Effector memory CD4-positive, alpha-beta T cell (primary cell): ENCODE measurements at places on chromosomes 12 and 14.

DNA sequence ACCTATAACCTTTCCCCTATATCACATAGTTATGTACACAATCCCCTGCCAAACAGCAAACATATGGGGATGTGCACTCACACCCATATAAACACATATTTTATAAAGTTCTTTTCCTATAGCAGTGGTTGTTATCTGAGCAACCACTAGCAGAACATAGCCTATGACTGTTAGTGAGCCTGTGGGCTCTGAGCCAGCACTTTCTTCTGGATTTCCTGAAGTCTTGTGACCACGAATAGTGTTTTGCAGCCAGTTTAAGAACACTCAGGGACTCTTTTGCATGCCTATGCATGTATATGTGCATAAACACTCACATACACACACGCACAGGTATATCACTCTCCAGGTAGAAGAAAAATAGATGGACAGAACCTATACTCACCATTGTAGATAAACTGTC is 17.1 kb downstream of the TESPA1 start:
- H3K36me3 ChIP-seq, result peaks cover 60% of the 10 kb centered on the region
- H3K4me3 ChIP-seq, result no peak overlapping the region
- no peaks in the 10 kb centered on the region for H3K27me3 ChIP-seq
- peaks cover 26% of the 10 kb centered on the region for H3K4me1 ChIP-seq
- H3K27ac ChIP-seq, result peak overlapping the region; percentile 55

- H3K27ac ChIP-seq, result no peak overlapping the region
- no peak for DNase-seq
- H3K36me3 ChIP-seq, result no peaks in the 10 kb centered on the region
- no peaks in the 10 kb centered on the region for H3K27me3 ChIP-seq
- H3K4me3 ChIP-seq, result no peak overlapping the region
Observed at GRCh38 chr12:71160585-71160984, 2.8 kb upstream of the TSPAN8 start.

DNA sequence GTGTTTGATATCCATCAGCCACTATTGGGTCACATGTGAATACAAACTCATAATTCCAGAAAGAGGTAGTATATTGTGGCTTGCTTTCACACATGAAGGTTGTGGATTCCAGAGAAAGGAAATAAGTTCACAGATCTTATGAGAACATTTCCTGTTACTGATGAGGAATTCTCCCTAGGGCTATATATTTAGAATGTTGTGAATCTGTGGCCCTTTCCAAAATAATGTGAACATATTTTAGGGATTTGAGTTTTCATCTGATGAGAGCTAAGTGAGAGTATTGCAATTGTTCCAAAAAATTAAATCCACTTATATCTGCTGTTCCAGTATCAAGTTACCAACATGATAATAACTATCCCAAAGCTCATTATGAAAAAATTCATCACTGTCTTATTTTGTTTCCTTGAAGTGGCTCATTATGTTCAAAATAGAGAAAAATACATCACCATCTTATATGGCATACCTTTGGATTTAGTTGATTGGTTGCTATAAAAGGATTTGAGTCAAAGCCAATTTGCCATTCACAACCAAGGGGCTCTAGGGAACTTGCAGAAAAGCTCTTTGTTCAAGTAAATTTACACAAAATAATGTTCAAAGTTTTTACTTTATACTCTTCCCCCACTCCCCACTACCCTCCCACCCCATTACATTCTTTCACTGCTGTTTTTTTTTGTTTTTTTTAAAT is 76.3 kb downstream of the MYRFL start:
- no peaks in the 10 kb centered on the region for H3K27me3 ChIP-seq
- H3K27ac ChIP-seq, result no peak overlapping the region
- no peak for DNase-seq

DNA sequence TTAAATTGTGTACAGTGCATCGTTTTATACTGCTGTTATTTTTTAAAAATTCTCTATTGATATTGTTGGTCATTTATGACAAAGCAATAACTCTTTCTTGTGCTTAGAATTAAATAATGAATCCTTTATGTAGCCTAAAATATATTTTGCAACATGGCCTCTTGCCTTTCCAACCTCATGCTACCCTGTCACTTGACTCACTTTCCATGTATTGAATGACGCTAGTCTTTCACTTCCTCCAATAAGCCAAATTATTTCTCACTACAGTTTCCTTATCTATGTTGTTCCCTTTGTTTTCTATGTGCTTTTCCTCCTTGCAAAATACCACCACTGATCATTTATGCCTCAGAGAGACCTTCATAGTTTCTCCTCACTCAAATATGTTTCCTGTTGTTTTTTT is 16.3 kb upstream of the EPYC start:
- no peaks in the 10 kb centered on the region for H3K36me3 ChIP-seq
- H3K27ac ChIP-seq, result no peak overlapping the region
- H3K4me3 ChIP-seq, result no peak overlapping the region

- no peak for DNase-seq
- H3K27ac ChIP-seq, result no peak overlapping the region
- H3K27me3 ChIP-seq, result peaks cover 4% of the 10 kb centered on the region
- H3K4me3 ChIP-seq, result no peak overlapping the region
- H3K4me1 ChIP-seq, result no peaks in the 10 kb centered on the region
- no peaks in the 10 kb centered on the region for H3K36me3 ChIP-seq
Observed at GRCh38 chr12:99027461-99027860, 382.4 kb downstream of the APAF1 start.

GRCh38 chr14:47763188-47763854 is 87.9 kb upstream of the MDGA2 start:
- no peak overlapping the region for H3K4me3 ChIP-seq
- H3K27me3 ChIP-seq, result no peaks in the 10 kb centered on the region
- no peaks in the 10 kb centered on the region for H3K36me3 ChIP-seq
- no peak overlapping the region for H3K27ac ChIP-seq
- DNase-seq, result no peak

DNA sequence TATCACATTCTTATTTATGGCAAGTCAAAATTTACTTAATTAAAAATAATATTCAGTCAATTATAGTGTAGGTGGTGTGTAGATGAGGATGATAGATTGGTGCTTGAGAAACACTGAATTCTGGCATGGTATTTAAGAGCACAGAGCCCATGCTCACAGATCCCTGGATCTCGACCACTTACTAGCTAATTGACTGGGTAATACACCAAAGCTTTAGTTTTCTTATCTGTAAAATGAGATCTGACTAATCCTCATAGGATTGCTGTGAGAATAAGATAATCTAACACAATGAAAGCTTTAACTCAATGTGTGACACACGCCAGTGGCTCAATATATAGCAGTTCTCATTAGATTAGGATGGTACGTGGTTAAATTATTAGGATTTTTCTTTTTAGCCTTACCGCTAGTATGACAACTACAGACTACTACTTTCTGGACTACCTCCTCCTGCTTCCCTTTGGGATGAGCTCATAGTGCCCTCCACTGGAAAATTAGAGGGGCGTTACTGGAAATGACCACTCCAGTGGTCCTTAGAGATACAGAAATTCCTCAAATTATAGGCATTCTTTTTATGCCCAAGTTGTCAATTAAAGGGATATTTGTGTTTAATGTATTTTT is 482.8 kb upstream of the TBX3 start:
- no peaks in the 10 kb centered on the region for H3K4me1 ChIP-seq
- no peak for DNase-seq
- no peak overlapping the region for H3K27ac ChIP-seq

GRCh38 chr12:24425601-24425970 is 476.1 kb upstream of the SOX5 start:
- H3K4me3 ChIP-seq, result no peak overlapping the region
- H3K4me1 ChIP-seq, result no peaks in the 10 kb centered on the region
- H3K27ac ChIP-seq, result no peak overlapping the region
- no peaks in the 10 kb centered on the region for H3K27me3 ChIP-seq

- DNase-seq, result no peak
- H3K27me3 ChIP-seq, result no peaks in the 10 kb centered on the region
- no peaks in the 10 kb centered on the region for H3K4me1 ChIP-seq
- H3K4me3 ChIP-seq, result no peak overlapping the region
- H3K36me3 ChIP-seq, result peaks cover 47% of the 10 kb centered on the region
Observed at GRCh38 chr12:3644104-3644503, 108.8 kb downstream of the CRACR2A start.

DNA sequence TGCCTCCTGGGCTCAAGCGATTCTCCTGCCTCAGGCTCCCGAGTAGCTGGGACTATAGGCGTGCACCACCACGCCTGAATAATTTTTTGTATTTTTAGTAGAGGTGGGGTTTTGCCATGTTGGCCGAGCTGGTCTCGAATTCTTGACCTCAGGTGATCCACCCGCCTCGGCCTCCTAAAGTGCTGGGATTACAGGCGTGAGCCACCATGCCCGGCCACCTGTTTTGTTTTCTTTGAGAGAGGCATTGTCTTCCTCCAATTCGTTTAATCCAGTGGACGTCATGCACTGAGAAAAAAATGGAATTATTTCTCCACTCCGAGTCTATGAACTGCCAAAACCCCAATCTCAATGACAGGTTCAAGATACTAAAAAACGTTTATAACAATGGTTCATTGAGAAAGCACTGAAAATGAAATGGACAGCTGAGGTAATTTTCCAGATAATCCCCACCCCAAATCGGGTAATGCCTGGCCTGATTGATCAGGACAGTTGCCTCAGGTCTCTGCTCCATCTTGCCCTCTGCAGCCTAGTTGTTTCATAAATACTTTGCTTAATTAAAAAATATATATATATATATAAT is 132.7 kb upstream of the PARP11 start:
- no peak for DNase-seq
- no peaks in the 10 kb centered on the region for H3K27me3 ChIP-seq
- H3K36me3 ChIP-seq, result no peaks in the 10 kb centered on the region
- H3K27ac ChIP-seq, result no peak overlapping the region
- no peak overlapping the region for H3K4me3 ChIP-seq

- no peak for DNase-seq
- peak overlapping the region; percentile 84 for H3K4me3 ChIP-seq
- peak overlapping the region; percentile 96 for H3K27ac ChIP-seq
- H3K4me1 ChIP-seq, result peaks cover 38% of the 10 kb centered on the region
Observed at GRCh38 chr12:49567302-49567610, 686 bp downstream of the MCRS1 start.

GRCh38 chr12:12686925-12687324 is 9.1 kb downstream of the GPR19 start:
- H3K4me3 ChIP-seq, result no peak overlapping the region
- no peak overlapping the region for H3K27ac ChIP-seq
- H3K36me3 ChIP-seq, result no peaks in the 10 kb centered on the region
- DNase-seq, result no peak
- no peaks in the 10 kb centered on the region for H3K4me1 ChIP-seq

DNA sequence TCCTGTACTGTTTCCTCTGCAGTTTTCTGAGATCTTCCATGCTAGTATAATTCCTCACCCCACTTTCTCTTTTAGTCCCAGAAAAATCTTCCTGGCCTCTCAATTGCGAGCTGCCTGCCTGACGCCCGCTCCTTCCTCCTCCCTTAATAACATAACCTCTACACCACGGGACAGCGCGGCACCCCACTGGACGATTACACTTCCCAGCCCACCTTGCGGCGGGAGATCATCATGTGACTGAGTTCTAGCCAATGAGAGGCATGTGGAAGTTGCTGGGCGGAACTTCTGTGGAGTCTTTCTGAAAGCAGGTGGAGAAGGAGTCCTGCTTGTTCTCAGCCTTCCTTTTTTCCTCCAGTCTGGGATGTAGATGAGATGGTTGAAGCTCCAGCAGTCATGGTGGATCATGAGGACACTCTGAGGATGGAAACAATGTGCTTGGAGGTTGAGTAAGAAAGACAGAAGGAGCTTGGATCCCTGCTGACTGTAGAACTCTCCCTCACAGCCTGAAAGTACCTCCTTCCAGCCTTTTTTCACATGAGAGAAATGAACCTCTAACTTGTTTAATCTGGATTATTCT is 133.6 kb upstream of the VRK1 start:
- no peaks in the 10 kb centered on the region for H3K4me1 ChIP-seq
- DNase-seq, result no peak
- no peak overlapping the region for H3K4me3 ChIP-seq
- H3K27me3 ChIP-seq, result peaks cover 14% of the 10 kb centered on the region
- no peaks in the 10 kb centered on the region for H3K36me3 ChIP-seq

- peak overlapping the region; percentile 23 for H3K4me3 ChIP-seq
- no peak for DNase-seq
- H3K27ac ChIP-seq, result peak overlapping the region; percentile 40
- H3K4me1 ChIP-seq, result peaks cover 11% of the 10 kb centered on the region
- H3K36me3 ChIP-seq, result peaks cover 10% of the 10 kb centered on the region
- no peaks in the 10 kb centered on the region for H3K27me3 ChIP-seq
Observed at GRCh38 chr12:14418451-14418890, 53.0 kb downstream of the ATF7IP start.

DNA sequence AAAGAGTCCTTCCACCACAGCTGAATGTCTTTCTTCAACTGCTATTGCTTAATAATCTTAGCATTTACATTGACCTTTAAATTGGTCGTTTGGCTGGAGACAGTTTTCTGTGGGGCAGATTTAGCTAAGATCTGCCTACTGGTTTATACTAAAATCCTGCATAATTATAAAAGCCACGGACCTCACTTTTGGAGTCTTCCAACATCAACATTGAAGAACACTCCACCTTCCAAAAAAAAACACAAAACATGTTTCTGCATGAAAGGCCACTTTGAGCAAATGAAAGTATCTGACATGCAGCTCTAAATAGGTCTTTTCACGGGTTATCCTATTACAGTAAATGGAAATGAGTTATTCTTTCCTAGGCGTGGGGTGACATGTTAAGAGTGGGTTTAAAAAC is 57.0 kb upstream of the KRR1 start:
- DNase-seq, result no peak
- no peaks in the 10 kb centered on the region for H3K27me3 ChIP-seq
- H3K4me1 ChIP-seq, result no peaks in the 10 kb centered on the region
- no peak overlapping the region for H3K27ac ChIP-seq
- H3K4me3 ChIP-seq, result no peak overlapping the region

- DNase-seq, result no peak
- no peaks in the 10 kb centered on the region for H3K4me1 ChIP-seq
- no peak overlapping the region for H3K27ac ChIP-seq
- H3K36me3 ChIP-seq, result no peaks in the 10 kb centered on the region
Observed at GRCh38 chr12:28578361-28578760, 388.1 kb downstream of the CCDC91 start.

DNA sequence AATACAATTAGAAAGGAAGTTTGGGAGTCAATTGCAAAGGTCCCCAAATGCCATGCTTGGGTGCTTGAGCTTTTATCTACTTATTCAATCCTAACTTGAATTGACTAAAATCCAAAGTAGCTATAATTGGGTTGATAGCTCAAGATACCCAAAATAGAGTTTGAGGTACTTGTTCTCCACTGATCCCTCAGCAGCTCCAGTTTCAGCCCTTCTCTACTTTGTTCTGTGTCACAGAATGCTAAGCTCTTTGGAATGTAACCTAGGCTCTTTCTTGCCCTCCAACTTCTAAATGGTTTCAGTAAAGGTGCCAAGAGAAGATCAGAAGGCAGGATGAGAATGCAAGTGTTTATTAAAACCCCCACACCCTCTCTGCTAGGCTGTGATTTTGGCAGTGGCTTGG is 251.4 kb upstream of the CLEC14A start:
- H3K4me1 ChIP-seq, result no peaks in the 10 kb centered on the region
- DNase-seq, result no peak
- no peak overlapping the region for H3K4me3 ChIP-seq
- no peaks in the 10 kb centered on the region for H3K27me3 ChIP-seq

- H3K4me1 ChIP-seq, result peaks cover 8% of the 10 kb centered on the region
- H3K4me3 ChIP-seq, result no peak overlapping the region
- H3K36me3 ChIP-seq, result no peaks in the 10 kb centered on the region
- no peak for DNase-seq
- H3K27me3 ChIP-seq, result no peaks in the 10 kb centered on the region
Observed at GRCh38 chr12:9810671-9811070, 16.6 kb upstream of the KLRF1 start.

GRCh38 chr14:105168979-105169507 is 467 bp upstream of the JAG2 start:
- peak overlapping the region; percentile 35 for H3K4me3 ChIP-seq
- H3K27me3 ChIP-seq, result peaks cover 24% of the 10 kb centered on the region
- no peaks in the 10 kb centered on the region for H3K36me3 ChIP-seq
- H3K27ac ChIP-seq, result no peak overlapping the region
- H3K4me1 ChIP-seq, result peaks cover 29% of the 10 kb centered on the region
